ENCODE measurements at places on chromosomes 13 and 19.

DNA sequence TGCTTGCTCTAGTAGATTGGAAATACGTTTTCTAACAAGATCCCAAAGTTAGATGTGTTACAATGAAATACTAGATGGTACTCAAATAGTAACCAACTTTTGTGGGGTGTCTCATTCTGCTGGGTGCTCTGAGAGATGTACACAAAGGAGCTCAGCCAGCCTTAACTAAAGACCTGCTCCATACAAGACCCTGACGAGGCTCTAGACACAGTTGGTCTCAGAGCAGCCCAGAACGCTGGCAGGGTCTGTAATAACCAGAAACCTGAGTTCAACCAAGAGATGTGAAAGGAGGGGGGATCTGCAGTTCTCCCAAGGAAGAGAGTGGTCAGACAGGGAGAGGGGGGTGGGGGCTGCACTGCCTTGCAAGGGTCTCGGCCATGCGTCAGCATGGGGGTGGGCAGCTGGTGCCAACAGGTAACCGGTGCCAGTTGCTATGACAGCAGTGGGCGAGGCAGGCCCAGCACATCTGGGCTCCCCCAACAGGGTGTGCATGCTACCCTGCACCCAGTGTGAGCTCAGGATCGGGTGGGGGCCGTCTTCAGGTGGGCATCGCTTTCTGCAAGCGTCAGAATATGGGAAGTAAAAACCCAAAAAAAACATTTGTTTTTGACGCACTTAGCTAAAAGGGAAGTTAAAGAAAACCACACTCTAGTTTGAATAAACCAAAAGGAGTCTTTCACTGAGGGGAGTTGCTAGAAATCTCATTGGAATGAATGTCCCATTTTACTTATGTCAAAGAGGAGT, 68.0 kb upstream of the GPR183 start:
- peak; percentile 66 for DNase-seq

GRCh38 chr13:51957377-51958216, 53.7 kb downstream of the ATP7B start:
- no peak for DNase-seq

DNA sequence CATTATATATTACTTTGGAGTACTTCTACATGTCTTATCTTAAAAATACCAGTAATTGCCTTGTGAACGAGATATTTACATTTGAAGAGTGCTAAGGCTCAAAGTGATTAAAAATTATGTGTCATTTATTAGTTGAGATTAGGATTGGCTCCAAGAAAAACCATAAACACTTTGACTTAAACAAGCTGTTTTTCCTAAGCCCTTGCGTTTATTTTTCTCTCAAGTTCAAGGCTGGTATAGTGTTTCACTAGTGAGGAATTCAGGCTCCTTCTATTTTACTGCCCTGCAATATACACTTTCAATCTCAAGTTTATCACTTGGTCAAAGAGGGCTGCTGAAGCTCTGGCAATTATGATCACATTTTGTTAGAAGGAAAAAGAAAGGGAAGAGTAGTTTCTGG, 49.9 kb downstream of the UFM1 start:
- no peak for DNase-seq

- DNase-seq, result no peak
Observed at GRCh38 chr13:107842562-107843180, 372.7 kb downstream of the LIG4 start.

DNA sequence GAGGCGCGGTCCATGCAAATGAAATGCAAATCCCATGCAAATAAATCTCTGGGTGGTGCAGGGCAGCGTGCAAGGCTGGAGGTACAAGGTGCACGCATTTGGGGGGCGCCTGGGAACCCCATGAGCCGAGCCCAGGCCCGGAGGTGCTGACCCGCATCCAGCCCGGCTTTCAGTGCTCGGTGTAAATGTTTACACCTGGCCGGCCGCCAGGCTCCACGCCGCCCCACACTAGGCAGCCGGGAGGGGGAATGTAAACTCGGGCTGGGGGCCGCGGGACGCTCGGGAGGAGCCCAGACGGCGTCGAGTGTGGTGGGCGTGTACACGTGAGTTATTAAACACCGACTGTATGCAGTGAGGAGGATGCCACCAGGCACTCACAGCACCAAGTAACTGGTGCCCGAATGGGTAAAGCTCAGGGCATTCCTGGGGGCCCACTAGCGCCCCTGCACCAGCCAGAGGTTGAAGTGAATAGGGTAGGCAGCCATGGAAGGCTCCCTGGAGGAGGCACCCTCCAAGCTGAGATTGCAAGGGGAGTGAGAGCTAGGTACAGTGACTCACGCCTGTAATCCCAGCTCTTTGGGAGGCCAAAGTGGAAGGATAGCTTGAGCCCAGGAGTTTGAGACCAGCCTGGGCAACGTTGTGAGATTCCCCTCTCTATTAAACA, 17.2 kb downstream of the FUT6 start:
- DNase-seq, result no peak

DNA sequence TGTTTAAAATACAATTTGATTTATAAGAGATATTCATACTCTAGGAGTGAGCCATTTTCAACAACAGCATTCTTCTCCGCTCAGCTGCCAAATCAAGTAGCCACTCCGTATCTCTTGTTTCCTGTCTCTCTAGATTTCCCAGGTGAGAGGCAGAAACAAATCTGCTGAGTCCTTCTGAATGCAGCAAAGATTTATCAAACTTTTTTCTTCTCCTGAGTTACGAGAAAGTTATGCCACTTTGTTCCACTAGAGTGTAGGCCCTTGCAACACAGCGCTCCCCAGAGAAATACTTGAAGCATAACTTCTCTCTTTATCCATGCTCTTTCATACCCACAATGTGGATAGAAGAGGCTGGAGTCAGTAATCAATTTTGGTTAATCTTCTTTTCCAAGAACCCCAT, 1960.8 kb downstream of the OLFM4 start:
- DNase-seq, result no peak

- no peak for DNase-seq
Observed at GRCh38 chr19:34734537-34735103, 577 bp downstream of the ZNF181 start.

Data from CD4-positive, alpha-beta T cell treated with Interleukin-17A for 4 hours (primary cell).